ENCODE measurements at places on chromosomes 12 and 14.

DNA sequence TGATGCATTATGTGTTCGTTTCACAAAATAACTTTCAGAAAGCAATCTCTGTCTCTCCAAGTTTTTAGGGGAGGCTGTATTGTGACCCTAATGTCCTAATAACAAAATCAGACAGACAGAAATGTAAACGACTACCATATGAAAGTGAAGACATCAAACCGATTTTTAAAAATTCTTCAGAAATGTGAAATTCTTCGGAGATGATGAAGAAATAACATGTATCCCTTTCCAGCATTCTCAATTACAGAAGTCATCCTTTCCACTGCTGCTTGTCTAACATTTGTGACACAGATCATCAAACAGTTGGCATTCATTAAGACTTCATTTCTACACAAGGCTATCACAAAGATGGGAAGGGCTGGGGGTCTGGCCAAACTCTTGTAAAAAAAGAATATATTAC lies 41.0 kb downstream of the DMAC2L start:
- no peak for DNase-seq

DNA sequence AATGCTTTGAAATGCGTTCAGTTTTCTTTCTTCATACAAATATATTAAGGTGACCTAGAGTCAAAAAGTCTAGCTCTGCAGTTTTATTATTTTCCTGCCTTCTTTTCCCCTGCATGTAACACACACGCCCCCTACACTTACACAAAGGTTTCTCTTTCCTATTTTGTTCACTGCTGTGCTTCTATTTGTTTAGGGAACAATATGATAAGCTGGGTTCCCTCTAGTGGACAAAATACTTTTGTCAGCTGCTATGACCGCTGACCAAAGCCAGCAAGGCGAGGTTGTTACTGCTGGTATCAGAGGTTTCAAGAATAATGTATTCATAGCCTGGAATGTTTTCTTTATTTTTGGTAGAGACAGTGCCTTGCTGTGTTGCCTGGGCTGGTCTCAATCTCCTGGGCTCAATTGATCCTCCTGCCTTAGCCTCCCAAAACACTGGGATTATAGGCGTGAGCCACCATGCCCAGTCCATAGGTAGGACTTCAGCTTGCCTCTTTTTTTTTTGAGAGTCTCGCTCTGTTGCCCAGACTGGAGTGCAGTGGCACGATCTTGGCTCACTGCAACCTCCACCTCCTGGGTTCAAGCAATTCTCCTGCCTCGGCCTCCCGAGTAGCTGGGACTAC lies 33.4 kb downstream of the FNTB start:
- DNase-seq: peak; percentile 92

GRCh38 chr12:45745861-45746277 lies 16.4 kb downstream of the ARID2 start:
- peak; percentile 61 for DNase-seq

DNA sequence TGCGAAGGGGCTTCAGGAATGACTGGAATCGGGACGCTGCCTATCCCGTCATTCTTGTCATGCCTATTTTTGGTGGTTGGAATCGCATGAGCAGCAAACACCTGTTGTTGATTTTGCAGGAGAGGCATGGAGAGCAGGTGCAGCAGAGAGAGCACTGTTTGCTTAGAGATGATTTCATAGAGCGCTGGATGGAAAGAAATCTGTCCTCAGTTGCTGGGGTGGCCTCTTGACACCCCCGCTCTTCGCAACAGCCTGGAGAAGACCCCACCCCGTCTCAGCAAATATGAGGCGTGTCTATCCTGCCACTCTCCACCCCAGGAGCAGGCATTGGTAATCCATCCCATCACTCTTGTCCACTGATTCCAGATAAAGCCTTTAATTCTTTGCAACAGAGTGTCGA lies 19.3 kb upstream of the NCOR2 start:
- no peak for DNase-seq

- DNase-seq: peak; percentile 78
Observed at GRCh38 chr12:54603173-54603814, 14.8 kb upstream of the PPP1R1A start.

DNA sequence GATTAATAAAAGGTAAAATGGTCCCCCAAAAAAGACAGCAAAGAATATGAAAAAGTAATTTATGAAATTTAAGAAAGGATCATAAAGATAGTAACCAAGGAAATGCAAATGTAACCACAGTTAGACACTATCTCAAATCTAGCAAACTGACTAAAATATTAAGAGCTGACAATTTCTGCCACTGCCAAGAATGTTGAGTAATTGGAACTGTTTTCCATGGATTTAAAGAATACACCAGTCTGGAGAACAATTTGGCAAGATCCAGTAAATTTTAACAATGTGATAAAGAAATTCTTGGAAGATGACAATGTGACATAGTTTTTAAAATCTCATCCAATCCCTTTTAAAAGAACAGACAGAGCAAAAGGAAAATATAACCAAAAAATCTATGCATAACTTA lies 798.0 kb upstream of the MGAT4C start:
- DNase-seq: peak; percentile 84

- DNase-seq: peak; percentile 50
Observed at GRCh38 chr12:2395354-2395977, 342.7 kb downstream of the CACNA1C start.

GRCh38 chr12:74890237-74890599 lies 319.4 kb downstream of the KCNC2 start:
- DNase-seq: peak; percentile 76

DNA sequence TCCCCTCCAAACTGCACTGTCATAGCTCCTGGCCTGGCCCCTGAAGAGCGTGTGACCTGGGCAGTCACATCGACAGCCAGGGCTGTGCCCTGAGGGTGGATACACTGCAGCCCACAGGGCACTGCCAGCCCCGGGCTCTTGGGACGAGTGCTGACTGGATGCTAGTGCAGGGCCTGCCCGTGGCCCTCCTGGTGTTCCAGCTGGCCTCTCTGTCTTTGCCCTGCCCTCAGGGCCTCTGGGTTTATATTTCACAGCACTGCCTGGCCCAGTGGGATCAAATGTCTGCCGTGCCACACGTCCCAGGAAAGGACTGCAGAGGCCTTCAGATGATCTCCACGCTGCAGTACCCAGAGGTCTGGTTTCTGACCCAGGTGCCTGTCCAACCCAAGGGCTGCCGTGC lies 10.1 kb upstream of the CCDC197 start:
- no peak for DNase-seq

DNA sequence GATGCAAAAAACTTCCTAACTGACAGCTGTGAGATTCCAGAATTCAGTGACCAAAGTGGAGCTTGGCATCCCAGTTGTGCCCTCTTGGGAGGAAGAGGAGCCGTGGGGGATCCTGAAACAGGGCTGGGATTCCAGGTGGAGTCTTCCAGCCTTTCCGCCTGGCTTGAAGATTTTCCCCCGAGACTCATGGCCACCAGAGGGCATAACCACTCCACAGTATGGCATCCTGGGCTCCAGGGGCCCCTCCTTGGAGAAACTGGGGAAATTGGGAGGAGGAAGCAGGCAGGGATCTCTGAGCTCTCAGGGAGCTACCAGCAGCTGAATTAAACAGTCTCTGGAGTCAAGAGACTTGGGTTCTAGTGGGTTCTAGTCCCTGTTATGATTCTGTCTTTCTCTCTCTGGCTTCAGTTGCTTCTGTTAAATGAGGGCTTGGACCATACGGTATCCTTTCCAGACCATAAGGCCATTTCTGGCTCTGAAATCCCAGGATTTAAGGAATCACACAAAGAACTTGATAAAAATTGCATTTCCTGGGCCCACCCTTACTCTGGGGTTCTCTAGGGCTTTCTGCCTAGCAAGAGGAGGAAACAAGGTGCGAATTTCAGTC lies 2.6 kb upstream of the TAMALIN start:
- DNase-seq: peak; percentile 68

DNA sequence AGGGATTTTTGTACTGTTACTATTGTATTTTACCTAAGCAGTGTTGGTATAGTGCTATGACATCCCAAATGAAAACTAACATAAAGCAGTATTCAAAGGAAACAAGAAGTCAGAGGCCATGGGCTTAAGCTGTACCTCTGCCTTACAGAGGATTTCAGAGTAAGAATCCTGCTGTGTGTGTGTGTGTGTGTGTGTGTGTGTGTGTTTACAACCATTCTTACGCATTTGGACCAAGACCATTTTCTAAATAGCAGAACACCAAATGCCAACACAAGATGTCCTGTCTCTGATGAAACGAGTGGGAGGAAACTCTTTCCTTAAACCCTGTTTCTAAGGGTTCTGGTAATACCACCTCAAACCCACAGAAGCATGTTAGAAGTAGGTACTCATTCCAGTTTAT lies 64.4 kb downstream of the PPP1R36 start:
- no peak for DNase-seq

GRCh38 chr12:56163533-56164344 lies 5.6 kb downstream of the MYL6 start:
- no peak for DNase-seq

GRCh38 chr12:1870086-1870485 lies 48.4 kb downstream of the CACNA2D4 start:
- DNase-seq: no peak

DNA sequence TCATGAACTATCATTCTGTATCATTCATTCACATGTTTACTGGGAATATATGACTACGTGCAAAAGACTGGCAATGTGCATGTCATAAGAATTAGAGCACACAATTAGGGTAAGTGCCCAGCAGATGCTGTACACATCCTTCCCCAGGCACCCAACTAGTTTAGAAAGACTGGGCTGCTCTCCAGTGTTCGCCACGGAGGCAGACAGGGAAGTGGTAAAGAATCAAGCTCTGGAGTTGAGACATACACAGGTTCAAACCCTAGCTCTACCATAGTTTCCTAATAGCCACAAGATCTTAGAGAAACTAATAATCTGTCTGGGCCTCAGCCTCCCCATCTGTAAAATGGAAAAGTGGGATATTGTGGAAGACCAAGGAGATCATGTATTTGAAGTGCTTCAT lies 6.8 kb downstream of the TMCC3 start:
- DNase-seq: no peak

DNA sequence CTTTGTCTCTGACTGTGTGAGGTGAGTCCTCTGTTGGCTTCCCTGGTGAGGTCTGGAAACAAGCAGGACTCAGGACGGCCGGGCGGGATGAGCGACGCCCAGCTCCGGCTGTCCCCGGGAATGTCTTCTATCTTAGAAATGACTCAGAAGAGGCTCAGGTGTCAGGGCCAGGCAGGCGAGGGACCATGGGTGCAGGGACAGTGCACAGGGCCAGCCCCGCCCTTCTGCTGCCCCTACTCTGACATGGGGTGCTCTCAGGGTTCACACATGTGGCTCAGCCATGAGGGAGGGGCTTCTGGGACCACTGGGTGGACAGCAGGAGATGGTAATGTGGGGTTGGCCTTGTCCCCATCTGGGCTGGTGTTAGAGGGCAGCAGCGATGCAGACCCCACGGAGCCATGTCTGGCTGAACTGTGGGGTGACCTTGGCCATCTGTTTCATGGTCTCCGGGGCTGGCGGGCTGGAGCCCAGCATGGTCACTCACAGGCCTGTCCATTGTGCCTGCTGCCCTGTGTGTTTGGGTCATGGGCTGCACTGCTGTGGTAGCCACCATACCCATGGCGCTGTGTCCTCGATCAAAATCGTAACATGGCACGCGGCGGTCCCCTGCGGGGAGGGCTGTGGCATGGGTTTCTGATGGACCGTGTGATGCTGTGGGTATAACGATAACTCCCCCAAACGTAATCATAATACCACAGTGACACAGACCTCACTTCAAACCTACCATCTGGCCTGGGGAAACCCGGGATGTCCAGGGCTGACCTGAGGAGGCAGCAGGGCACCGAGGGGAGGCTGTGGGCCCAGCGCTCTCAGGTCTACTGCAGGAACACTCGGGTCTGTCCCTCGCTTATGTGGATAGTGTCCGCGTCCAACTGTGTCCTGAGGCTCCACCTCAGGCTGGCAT lies 368.8 kb downstream of the TMEM121 start:
- DNase-seq: no peak

DNA sequence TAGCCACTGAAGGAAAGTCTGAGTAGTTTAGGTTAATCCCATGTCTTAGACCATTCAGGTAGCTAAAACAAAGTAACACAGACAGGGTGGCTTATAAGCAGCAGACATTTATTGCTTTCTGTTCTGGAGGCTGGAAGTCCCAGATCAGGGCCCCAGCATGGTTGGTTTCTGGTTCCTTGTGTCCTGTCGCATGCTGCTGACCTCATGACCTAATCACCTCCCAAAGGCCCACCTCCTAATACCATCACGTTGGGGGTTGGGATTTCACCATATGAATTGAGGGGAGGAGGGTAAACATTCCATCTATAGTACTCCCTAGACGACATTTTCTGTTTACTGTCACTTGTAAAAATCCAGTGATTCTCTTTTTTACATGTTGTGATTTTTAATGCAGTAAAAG lies 148.6 kb downstream of the FBXL14 start:
- DNase-seq: no peak

- no peak for DNase-seq
Observed at GRCh38 chr12:53255996-53256395, 12.1 kb upstream of the ESPL1 start.

GRCh38 chr12:94445662-94446061 lies 14.0 kb downstream of the CEP83 start:
- peak; percentile 9 for DNase-seq

- peak; percentile 46 for DNase-seq
Observed at GRCh38 chr14:24430682-24431568, 1.2 kb downstream of the KHNYN start.

DNA sequence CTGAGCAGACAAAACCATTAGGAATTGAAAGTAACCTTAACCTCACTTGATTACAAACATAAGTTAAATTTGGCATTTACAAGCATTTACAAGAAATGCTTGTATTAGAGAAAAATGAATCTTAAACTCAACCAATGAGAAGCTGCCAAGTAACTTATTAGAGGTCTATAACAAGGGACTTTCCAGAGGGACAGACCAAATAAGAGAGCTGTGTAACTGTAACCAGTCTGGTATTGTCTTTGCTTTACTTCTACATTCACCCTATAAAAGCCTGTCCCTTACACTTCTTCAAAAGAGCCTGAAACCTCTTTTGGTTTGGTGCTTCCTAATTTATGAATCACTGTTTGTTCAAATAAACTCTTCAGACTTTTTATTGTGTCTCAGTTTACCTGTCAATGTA lies 450.0 kb upstream of the FAR2 start:
- DNase-seq: no peak

DNA sequence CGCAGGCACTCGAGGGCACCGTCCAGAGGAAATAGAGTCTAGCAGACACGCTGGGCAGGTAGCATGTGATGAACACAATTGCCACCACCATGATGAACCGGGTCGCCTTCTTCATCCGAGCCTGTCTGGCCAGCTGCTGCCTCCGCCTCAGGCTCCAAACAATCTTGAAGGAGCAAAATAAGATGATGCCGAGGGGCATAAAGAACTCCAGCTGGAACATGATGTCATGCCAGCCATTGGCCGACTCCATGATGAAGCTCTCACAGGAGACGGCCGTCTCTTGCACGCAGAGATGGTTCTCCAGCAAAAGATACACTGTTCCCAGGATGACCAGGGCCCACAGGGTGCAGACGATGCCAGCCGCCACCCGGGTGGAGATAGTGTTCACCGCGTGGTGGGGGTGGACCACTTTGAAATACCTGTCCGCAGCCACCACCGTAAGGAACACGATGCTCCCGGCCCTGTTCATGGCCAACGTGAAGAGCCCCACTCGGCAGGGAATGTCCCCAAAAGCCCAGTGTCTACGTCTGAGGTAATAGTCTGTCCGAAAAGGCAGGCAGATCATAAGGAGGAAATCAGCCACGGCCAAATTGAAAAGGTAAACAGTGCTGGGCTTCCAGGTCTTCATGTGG lies 945 bp downstream of the HCAR1 start:
- DNase-seq: no peak

GRCh38 chr12:47820631-47821345 lies 1.1 kb upstream of the HDAC7 start:
- DNase-seq: peak; percentile 98
